ENCODE measurements at places on chromosomes 7 and 10. TPM values are rescaled to one million over a fixed set of nuclear protein-coding genes. Genes with fewer than 3 reads are reported as not detected.

- peaks cover 13% of the 10 kb centered on the region for H3K4me1 ChIP-seq
- no peak overlapping the region for H3K27ac ChIP-seq
- H3K36me3 ChIP-seq: no peaks in the 10 kb centered on the region
- H3K27me3 ChIP-seq: no peaks in the 10 kb centered on the region
- DNase-seq: no peak
Observed at GRCh38 chr7:98107313-98107721, 655 bp downstream of the LMTK2 start.

GRCh38 chr10:11882646-11883375, 59.7 kb downstream of the PROSER2 start:
- H3K27ac ChIP-seq: no peak overlapping the region
- H3K27me3 ChIP-seq: no peaks in the 10 kb centered on the region
- H3K4me1 ChIP-seq: no peaks in the 10 kb centered on the region
- no peaks in the 10 kb centered on the region for H3K36me3 ChIP-seq
- no peak for DNase-seq
- no peak overlapping the region for H3K4me3 ChIP-seq

DNA sequence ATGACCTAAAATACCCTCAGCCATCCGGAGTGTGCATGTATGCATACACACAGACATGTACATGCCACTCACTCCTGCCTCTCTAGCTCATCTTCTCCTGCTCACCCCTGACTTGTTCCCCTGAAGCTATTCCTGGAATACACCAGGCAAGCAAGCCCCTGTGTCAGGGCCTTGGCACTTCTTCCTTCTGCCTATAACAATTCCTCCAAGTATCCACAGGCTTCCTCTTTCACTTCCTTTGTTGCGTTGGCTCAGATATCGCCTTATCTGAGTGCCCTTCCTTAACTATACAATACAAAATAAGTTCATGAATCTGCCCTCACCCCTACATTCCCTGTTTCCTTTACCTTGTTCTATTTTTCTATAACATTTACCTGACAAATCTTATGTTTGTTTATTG, 88.8 kb downstream of the NOD1 start:
- no peaks in the 10 kb centered on the region for H3K36me3 ChIP-seq
- no peak overlapping the region for H3K27ac ChIP-seq
- DNase-seq: no peak
- H3K4me1 ChIP-seq: no peaks in the 10 kb centered on the region
- H3K27me3 ChIP-seq: no peaks in the 10 kb centered on the region

DNA sequence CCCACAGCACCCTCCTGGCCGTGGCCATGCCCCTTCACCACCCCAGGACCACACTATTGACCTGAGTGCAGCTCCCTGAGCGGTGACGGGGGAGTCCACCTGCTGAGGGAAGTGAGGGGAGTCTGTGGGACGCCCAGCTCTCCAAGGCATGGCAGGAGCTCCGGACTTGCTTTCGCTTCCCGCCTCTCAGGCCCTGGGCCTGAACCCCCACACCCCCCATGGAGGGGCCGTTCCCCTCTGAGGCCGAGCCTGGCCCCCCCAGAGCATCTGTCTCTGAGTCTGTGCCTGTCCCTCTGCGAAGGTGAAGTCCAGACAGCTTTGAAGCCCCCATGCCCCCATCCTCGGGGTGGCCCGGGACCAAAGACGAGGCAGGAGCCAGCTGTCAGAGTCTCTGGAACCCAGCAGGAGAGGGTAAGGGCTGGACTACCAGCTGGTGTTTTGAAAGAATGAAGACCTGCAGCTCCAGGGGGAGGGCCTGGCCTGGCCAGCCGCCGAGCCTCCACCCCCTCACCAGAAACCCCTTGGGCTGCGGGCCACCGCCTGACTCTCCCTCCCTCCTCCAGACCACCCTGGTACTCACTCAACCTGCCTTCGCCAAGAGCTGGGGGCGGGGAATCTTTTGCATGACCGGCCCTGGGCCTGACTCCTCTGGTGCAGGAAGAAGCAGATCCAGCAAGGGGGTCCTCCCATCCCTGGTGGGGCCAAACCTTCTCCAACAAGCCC, 114.0 kb downstream of the PDGFA start:
- no peak for DNase-seq
- no peak overlapping the region for H3K27ac ChIP-seq
- no peaks in the 10 kb centered on the region for H3K36me3 ChIP-seq
- no peaks in the 10 kb centered on the region for H3K27me3 ChIP-seq

DNA sequence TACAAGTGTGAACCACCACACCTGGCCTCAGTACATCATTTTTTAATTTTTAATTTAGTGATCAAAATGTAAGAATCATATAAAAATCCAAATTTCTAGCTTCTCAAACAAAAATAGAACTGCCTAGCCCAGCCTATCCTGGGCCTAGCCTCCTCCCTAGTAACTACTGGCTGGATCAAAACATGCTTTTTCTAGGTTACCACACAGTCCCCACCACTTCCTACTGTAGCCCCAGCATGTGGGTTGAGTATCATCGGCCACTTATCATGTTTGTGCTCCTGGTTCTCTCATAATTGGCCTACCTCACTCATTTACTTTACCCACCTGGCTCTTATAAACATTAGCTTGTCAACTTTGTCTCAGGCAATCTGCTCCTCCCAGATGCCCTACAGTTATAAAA, 52.9 kb downstream of the DNAJC12 start:
- H3K27ac ChIP-seq: no peak overlapping the region
- H3K27me3 ChIP-seq: no peaks in the 10 kb centered on the region
- H3K4me3 ChIP-seq: no peak overlapping the region

Gene MBL2
- not detected for total RNA-seq
